Smooth muscle cell of the brain vasculature (primary cell): ENCODE measurements at places on chromosomes 3 and 15.

GRCh38 chr15:40428185-40428584 is 12.6 kb upstream of the BAHD1 start:
- no peak for DNase-seq

DNA sequence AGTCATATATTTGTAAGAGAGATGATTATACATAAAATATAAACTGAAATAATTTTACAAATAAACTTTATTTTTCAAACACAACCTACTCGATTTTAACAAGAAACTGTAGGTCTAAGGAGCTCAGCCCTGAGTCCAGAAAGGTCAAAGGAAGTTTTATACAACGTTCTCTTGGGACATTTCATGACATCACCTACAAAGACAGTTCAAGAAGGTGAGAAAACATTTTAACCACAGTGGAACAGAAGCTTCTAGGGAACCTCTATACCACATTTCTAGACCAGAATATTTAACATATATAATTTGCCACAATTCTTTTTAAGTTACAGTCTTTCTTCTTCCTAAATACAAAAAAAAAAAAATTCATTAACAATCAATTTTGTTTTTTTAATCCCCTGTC is 40.1 kb downstream of the CBLB start:
- no peak for DNase-seq

GRCh38 chr3:141941093-141941492 is 64.7 kb downstream of the ATP1B3 start:
- DNase-seq = no peak

GRCh38 chr3:48397767-48398681 is 26.0 kb downstream of the FBXW12 start:
- DNase-seq = no peak

- DNase-seq = no peak
These were observed 37.4 kb downstream of the CPN2 start for GRCh38 chr3:194313560-194314387.
